HTR-8/SVneo (cell line): ENCODE measurements at places on chromosomes 2 and 18.

DNA sequence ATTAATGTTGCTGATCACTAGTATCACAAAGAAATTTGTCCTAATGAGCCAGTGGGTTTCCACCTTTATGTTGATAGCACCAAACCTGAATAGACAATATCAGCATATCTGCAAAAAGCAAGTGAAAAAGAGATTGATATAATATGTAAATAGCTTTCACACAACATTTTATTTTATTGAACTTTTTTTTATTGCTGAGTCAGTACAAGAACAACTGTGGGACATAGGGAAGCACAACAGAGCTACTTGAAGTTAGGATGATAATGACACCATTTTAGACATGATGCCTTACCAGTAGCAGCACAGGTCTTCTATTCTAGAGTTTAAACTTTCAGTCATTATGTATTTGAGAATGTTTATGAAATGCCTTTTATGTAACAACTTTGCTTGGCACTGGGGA lies 554.1 kb upstream of the SETBP1 start:
- DNase-seq = no peak

DNA sequence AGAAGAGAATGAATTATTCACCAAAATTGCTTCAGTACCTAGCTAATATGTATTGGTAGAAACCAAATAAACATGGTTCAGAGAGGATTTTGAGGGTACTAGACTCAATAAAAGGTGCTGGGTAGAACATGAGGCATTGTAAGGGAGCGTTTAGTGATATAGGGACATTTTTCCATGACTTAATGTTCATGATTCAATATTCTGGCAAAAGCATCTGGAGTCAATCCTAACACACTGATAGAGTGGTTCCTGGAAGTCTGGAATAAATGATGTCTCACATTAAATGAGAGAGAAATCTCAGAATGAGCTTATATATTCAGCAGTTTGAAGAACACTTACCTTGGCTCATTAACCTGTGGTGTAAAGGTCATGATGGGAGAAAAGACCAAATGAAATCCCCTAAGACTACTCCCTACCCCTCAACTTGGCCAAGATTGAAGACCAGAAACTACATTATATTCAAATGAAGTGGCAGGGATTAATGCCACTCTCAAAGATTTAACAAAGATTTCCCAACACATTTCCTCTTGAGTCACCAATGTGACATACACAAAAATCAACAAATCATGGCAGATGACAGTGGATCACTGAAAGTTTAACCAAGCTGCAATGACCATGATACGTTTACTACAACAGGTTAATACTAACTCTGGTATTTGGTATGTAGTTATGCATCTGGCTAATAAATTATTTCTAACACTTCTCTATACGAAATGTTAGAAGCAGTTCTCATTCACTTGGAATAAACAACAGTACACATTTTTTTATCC lies 309.5 kb downstream of the SATB2 start:
- DNase-seq = no peak

- DNase-seq = no peak
These were observed 145.5 kb downstream of the ADCYAP1 start for GRCh38 chr18:1050012-1050657.

DNA sequence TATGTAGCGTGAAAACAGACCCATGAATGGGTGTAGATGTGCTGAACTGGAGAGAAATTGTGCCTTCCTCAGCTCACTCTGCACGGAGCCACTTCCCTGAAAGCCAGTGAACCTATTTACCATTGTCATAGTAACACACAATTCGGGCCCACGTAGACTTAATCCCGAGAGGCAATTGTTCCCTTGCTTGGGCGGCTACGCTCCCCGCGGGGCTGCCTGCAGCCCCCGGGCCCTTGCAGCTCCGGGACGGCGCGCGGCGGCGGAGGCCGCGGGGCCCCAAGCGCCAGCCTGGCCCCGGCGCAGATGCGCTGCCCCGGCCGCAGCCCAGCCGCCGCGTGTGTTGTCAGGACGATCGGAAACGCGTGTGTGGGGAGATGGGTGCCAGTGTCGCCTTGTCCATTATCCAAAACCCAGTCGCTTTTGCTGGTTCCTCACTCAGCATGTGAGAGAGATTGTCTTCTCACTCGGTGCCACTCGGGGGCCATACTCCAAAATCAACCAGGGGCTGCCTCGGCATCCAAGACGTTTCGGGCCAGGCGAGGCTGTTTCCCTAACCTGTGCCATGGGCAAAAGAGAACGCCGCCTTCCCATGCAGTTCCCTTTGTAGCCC lies 17.9 kb upstream of the LRRTM1 start:
- DNase-seq = no peak

DNA sequence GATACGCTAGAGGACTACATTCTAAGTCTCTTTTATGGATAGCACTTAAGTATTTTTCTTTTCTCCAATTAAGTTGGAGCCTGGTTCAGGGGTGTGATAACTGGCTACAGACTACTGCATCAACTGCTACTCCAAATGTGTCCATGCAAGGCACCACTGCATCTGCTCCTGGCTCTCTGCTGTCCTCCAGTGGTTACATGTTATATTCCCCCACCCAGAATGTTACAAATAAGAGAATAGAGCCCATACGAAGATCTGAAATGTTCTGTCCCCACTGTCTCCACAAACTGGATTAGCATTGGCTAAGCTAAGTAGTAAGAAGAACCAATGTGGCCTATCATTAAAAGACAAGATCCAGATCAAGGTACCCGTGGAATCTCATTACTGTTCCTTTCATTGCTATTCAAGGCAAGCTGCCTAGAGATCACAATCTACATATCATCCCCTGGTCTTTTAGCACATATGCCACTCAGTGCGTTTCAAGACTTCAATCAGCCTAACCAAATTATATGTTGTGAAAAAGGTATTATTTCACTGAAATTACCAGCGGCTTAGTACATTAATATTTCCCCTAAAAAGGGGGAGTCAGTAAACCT lies 308.3 kb upstream of the SLC8A1 start:
- peak; percentile 34 for DNase-seq

GRCh38 chr2:753123-753522 lies 75.9 kb upstream of the TMEM18 start:
- DNase-seq = no peak

- DNase-seq = no peak
These were observed 463.2 kb upstream of the CDH7 start for GRCh38 chr18:65287652-65288051.
